Activated gamma-delta T cell treated with Interleukin-2 at 50 U/mL for 16 hours (primary cell): ENCODE measurements at places on chromosomes 12 and 14.

DNA sequence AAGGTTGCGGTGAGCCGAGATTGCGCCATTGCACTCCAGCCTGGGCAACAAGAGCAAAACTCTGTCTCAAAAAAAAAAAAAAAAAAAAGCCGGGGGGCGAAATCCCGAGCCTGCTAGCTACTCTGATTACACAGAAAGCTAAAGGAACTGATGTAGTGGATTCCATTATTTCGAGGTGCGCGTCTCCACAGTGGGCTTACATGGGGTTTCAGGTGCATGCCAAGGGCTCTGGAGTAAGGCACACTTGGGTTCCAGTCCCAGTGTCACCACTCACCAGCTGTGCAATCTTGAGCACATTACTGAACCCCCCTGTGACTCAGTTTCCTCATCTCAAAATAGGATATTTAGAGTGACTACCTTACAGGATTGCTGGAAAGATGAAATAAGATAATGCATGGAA lies 1.7 kb upstream of the RAB15 start:
- no peak for DNase-seq

DNA sequence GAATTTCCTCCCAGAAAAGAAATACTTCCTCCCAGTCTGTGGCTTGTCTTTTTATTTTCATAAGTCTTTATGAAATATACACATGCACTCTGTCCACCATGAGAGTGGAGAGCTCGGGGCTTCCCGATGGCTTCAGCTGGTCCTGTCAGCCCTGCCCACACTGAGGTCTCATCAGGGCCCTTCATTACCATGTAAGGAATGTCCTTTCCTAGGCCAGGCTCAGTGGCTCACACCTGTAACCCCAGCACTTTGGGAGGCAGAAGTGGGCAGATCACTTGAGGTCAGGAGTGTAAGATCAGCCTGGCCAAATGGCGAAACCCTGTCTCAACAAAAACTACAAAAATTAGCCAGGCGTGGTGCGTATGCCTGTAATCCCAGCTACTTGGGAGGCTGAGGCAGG lies 77.0 kb downstream of the CPSF2 start:
- no peak for DNase-seq

GRCh38 chr12:52137746-52138145 lies 54.1 kb downstream of the KRT80 start:
- DNase-seq, result no peak

- no peak for DNase-seq
Measured at GRCh38 chr12:24478254-24478653, 470.6 kb downstream of the BCAT1 start.

DNA sequence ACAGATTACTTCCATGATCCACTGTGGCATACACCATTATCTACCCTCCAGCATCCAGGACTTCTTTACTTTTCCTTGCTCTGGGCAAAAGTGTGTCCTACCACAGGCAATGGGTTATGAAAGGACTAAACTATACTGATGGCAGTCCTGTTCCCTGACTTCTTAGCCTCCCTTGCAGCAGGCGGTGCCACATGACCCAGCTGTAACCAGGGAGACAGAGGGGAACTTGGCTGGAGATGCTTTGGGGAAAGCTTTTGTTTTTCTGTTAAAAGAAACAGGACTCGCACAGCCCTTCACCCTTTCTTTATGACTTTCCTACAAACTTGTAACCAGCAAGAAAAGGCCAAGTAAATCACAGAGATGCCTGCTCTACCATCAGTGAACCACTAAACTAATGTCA lies 394.4 kb downstream of the PCNX1 start:
- no peak for DNase-seq

DNA sequence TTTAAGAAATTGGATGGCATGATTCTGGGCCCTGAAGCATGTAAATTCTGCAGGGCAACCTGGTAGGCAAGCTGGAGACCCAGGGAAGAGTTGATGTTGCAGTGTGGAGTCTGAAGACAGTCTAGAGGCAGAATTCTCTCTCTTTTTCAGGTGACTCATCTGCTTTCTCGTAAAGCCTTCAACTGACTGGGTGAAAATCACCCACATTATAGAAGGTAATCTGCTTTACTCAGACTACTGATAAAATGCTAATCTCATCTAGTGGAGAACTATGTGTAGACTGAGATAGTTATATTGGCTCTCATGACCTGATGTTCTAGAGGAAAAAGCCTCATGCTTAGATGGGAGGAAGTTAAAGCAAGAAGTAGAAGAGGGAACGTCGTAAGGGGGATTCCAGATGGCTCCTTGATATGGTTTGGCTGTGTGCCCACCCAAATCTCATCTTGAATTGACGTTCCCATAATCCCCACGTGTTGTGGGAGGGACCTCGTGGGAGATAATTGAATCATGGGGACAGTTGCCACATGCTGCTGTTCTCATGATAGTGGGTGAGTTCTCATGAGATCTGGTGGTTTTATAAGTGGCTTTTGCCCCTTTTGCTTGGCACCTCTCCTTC lies 723.8 kb downstream of the BCL11B start:
- DNase-seq, result no peak
